Left renal pelvis (tissue), 4 donors: ENCODE measurements at places on chromosomes 11 and 22.

GRCh38 chr11:60852117-60852981, 3.4 kb downstream of the PTGDR2 start:
- no peak for DNase-seq

DNA sequence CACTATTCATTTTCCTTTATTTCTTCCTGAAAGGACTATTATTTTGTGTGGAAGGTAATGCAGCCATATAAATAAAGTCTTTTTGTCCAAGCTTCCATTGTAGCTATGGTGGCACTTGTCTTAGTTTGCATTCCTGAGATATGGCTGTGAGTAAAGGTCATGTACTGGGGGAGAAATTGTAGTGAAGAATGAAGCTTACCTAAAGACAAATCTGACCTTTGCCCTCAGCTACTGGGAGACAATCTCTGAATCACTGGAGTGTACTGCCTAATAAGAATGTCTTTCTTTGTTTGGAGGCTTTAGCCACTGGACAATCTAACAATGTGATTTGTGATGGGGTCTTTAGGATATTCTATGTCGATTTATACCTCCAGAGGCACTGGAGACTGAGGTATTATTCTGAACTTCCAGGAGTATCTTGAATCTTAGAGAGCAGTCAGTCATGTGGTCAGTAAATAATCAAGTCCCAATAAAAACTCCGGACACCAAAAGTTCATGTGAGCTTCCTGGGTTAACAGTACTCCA, 39.7 kb upstream of the OR5AK2 start:
- no peak for DNase-seq

DNA sequence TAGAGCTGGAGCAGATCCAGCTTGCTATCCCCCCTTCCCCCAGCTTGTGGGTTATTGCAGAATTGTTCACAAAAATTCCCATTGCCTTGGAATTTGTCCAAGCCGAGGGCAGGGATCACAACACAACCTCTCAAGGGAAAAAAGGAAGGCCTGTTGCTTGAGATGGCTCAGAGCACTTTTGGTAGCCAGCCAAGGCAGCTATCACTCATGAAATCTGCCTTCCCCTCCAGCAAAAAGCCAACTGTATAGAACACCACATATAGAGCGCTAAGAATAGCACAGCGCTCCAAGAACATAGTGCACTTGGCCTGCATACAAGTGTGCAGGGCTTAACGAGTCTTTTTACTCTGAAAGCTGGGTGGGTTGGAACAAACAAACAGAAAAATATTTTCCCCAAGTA, 46.2 kb downstream of the FAM83F start:
- peak; percentile 78 for DNase-seq

GRCh38 chr11:10181811-10182210, 112.2 kb downstream of the SBF2 start:
- no peak for DNase-seq

DNA sequence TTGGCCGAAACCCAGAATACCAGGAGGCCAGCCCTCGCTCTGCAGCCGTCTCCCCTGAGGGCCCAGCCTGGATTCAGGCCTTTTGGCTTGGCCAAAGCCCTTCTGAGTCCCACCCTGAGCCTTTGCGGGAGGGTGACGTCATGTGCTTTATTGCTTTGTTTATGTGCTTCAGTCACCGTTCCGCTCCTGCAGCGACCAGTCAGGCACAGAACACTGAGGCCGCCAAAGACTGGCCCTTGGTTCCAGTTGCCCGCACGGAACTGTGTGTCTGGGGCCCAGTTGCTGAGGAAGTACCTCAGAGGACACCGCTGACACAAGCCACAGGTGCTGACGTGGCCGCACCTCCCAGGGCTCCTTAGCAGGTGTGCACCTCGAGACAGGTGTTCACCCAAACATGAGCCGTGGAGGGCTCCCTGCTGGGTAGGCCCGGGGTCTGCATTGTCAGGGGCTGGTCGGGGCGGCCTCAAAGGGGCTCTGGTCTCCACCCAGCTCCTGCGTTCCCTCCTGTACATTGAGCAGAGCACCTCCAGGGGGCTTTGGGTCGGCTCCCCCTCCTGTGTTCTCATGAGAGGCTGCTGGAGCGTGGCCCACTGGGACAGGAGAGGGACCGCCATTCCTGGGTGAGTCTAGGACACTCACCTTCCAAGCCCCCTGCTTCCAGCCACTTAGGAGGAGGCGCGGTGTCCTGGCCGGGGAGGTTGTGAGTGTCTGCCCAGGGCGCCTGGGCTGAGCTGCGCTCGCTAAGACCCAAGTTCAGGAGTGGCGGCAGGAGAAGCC, 376.8 kb downstream of the TBC1D22A start:
- DNase-seq = peak; percentile 54
